Urothelium cell line (cell line): ENCODE measurements at places on chromosomes 5 and 9.

- DNase-seq: no peak
These were observed 665.7 kb downstream of the DNAH5 start for GRCh38 chr5:13278811-13279210.

DNA sequence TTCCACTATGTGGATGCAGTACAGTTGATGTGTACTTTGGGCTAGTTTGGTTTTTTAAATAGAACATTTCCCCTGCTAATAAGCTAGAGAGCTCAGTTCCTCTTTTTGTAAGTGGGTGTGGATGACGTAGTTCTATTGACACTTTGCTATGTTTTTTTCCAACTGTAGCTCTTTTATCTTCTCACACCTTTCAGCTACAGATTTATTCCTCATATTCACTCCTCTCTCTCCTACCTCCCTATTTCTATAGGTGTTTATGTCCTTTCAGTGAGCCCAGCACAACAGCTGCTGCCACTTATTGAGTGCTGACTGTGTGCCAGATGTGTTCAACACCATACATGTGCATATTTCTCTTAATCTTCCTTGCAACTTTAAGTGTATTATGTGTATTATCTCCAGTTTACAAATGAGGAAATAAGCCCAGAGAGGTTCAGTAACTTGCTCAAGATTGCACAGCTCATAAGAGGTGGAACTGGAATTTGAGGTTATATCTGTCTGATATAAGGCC lies 215.7 kb downstream of the SEMA6A start:
- no peak for DNase-seq

GRCh38 chr5:3198074-3198449 lies 397.6 kb upstream of the IRX1 start:
- DNase-seq: no peak

DNA sequence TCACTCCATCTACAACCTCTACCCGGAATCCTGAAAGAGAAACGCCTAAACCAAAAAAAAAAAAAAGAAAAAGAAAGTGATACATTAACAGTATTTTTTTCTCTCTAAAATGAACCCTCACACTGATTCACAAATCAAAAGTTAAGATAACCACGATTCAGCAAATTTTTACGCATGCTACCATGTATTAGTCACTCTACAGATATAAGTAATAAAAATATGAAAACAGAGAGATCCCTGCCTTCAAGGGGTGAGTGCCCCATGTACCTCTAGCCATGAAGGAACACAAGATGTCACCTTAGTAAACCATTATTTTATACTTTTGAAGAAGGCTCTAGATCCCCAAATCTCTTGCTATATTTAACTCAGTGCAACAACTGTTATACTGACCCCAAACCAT lies 33.4 kb downstream of the CEMIP2 start:
- DNase-seq: no peak

- DNase-seq: no peak
These were observed 10.8 kb upstream of the CPLX2 start for GRCh38 chr5:175860531-175861045.

DNA sequence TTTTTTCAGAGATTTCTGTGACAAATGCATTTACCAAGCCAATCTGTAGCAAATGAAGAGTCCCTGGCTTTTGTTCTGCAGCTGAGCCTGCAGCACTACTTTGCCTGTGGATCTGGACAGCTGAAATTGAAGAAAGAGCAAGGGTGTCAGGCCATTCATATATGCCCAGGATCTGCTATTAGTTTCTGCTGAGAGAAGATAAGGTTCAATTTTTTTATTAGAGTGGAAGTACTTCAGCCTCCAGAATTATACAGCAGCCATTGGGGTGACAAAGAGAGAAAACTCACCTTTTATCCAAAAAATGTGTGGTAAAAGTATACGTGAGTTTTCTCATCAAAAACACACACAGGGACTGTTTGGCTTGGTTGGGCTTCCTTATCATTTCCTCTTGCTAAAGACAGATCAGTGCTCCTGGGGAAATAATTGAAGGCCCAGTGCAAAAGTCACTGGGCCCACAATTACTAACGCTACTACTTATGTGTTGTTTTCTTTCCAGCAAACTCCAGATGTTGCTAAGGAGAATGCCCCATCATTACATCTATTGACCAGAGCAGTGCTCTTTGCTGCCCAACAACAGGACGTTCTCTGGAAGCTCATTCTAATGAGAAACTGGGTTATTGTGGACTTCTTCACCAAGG lies 138.6 kb downstream of the CEMIP2 start:
- DNase-seq: no peak

DNA sequence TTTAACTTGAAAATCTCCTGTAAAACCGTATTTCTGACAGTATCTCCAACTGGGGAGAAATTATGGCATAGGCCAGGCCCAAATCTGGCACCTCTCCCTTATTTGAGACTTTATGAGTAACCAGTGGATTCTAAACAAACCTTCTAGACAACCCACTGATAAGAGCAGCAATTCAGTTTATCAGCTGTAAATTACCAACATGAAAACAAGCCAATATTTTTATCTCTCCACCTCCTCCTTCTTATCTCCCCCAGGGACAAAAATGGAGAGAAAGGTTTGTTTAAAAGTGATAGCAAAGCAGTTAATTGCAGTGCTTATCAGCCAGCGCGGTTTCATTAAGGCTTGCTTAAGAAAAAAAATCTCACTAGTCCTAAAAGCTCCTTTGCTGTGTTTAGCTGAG lies 53.8 kb downstream of the KCNV2 start:
- no peak for DNase-seq

GRCh38 chr9:102778746-102779145 lies 216.4 kb upstream of the CYLC2 start:
- DNase-seq: no peak

DNA sequence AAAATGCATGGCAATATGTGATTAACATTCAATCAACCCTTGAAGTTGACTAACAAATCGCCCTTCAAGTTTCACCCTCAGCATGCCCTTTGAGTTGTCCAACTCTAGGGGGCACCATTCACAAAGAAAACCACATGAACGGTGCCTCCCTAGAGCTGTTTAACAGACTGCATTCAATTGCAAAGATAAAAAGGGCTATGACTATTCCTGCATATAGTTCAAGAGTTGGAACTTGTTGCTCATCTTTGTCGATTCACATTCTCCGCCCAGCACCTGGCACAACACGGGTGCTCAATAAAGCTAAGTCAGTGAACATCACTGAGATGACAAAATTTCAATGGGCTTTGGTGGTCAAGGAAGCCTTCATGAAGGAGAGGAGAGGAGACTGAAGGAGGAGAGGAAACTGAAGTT lies 69.6 kb upstream of the SLC30A5 start:
- DNase-seq: peak; percentile 41

- no peak for DNase-seq
These were observed 384.9 kb downstream of the NFIB start for GRCh38 chr9:13929013-13929412.

DNA sequence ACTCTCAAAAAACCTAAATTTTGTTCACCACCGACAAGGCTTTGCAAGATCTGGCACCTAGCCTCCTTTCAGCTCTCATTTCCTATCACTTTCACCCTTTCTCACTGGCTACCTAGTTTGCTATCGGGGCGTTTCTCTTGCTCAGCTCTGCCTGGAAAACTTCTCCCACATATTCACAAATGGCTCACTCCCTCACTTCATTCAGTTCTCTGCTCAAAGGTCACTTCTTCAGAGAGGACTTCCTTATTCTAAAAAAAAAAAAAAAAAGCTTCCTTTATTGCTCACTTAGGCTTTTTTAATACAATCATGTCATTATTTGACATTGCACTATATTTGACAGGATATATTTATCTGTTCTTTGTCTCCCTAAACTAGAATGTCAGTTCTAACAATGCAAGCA lies 2.1 kb upstream of the SLC25A46 start:
- no peak for DNase-seq

GRCh38 chr5:77102549-77102948 lies 15.5 kb upstream of the ZBED3 start:
- DNase-seq: no peak

DNA sequence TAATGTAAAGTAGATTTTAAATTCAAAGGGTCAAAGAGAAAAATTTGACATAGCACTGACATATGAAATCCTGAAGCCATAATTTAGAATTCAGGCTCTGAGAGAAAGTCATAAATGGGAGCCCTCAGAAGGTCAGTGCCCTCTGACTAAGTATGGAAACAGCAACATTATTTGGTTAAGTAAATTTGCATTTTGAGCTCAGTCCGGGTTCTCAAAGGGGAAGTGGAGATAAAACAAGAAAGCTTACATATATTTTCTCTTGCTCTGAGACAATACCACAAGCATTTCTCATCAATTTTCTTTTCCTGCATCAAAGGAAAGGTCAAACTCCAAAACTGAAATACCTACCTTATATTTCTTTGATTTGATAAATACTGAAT lies 348.0 kb downstream of the SEMA5A start:
- DNase-seq: no peak

GRCh38 chr9:122122903-122123632 lies 30.0 kb upstream of the TTLL11 start:
- peak; percentile 76 for DNase-seq

- no peak for DNase-seq
These were observed 100.0 kb upstream of the PIK3R1 start for GRCh38 chr5:68115584-68115983.

DNA sequence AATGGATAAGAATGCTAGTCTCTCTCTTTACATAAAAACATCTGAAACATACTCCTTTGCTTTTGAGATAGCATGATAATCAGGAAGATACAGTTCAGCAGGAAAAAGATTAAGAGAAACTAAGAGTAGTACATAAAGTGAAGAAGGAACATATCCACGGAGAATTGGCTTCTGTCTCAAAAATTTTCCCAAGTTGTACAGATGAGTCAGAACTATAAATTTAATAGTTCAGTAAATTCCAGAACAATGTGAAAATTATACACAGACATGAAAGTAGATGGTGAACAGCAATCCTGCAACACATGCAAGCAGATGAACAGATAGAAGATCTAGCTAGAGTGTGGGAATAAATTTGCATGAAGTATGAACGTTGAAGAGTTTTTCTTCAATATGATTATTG lies 691.4 kb upstream of the RIOK2 start:
- no peak for DNase-seq

DNA sequence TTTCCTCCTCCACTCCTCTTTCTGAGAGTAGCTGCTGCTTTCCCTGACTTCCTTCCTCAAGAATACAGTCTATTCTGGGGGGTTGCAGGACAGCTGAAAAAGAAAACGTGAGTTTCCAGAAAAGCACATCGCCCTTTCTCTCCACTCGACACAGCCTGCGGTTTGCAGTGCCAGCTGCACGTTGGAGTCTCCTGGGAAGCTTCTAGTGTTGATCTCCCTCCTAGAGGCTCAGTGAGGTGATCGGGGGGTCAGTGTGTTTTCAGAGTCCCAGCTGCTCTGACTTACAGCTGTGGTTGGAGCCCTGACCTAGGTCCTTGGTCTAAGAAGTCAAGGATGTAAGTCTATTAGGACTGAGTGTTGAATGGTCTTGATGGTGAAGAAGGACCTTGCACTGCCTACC lies 25.0 kb upstream of the SUSD3 start:
- DNase-seq: no peak

GRCh38 chr5:172740428-172741205 lies 30.4 kb downstream of the DUSP1 start:
- peak; percentile 89 for DNase-seq

- peak; percentile 82 for DNase-seq
These were observed 15.9 kb upstream of the SYNPO start for GRCh38 chr5:150624334-150625163.

GRCh38 chr9:38707885-38708637 lies 11.9 kb downstream of the FAM240B start:
- DNase-seq: no peak

- DNase-seq: no peak
These were observed 87.9 kb downstream of the ANKH start for GRCh38 chr5:14783691-14784090.

- DNase-seq: no peak
These were observed 157.8 kb downstream of the NTRK2 start for GRCh38 chr9:84827216-84827765.

- DNase-seq: no peak
These were observed 29.2 kb downstream of the ROR2 start for GRCh38 chr9:91920630-91921350.

- no peak for DNase-seq
These were observed 646.6 kb downstream of the TLE4 start for GRCh38 chr9:80218328-80218727.

DNA sequence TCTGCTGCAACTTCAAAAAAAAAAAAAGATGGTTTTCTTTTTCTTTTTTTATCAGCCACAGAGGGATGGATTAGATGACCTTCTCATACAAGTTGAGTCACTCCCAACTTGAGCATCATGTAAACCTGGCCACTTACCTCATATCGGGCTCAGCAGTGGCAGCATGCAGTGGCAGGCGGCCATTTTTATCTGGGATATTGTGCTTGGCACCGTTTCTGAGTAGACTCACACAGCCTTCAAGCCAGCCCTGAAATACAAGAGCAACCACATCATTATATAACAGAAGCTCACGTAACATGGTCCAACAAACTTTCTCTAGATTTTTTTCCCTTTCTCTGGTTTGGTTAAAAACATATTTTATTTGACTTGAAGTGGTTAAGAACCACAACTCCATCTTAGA lies 62.6 kb downstream of the ANKRD55 start:
- DNase-seq: no peak

DNA sequence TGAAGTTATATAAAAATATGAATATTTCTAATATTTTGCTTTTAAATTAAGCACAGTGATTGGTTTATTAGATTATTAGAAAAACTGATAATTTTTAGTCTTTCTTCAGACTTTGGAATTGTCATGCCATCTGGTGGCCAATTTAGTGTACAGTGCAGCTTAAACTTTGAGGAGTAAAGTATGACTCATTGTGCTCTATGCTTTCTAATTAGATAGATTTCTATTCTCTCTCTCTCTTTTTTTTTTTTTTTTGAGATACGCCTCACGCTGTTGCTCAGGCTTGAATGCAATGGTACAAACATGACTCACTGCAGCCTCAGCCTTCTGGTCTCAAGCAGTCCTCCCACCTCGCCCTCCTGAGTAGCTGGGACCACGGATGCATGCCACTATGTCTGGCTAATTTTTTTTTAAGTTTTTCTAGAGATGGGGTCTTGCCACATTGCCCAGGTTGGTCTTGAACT lies 42.1 kb upstream of the GPR21 start:
- peak; percentile 45 for DNase-seq

DNA sequence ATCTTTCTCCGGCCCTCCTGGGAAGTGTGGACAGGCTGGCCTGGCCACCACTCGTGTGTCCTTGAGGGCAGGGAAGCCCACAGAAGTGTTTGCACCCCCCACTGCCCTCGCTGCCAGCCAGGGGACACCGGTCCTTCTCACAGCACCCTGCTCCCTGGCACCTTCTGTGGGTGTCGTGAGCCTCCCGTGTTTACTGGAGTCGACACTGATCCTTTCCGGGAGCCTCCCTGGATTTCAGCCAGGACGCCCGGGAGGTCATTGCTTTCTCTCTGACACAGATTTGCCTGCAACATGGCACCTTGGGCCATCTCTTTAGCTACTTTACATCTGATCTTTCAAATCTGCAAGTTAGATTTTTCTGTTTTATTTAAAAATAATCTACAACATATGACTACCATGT lies 120.4 kb upstream of the CACNA1B start:
- DNase-seq: no peak

DNA sequence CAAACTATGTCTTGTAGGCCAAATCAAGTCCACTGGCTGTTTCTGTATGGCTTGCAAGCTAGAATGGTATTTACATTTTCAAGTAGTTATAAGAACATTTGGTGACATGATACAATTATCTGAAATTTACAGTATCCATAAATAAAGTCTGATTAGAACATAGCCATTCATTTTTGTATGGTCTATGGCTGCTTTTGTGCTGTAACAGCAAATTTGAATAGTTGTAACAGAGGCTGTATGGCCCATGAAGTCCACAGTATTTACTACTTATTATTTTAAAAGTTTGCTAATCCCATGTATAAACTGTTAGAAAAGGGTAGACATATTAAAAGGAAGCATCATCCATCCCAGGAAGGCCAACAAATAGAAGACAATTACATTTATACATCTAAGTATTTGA lies 17.7 kb downstream of the DHX29 start:
- no peak for DNase-seq
